Naive B cell (primary cell): ENCODE measurements at places on chromosomes 6 and 20.
A peak's percentile ranks its signal among the peaks of the same experiment; 100 is the strongest.

DNA sequence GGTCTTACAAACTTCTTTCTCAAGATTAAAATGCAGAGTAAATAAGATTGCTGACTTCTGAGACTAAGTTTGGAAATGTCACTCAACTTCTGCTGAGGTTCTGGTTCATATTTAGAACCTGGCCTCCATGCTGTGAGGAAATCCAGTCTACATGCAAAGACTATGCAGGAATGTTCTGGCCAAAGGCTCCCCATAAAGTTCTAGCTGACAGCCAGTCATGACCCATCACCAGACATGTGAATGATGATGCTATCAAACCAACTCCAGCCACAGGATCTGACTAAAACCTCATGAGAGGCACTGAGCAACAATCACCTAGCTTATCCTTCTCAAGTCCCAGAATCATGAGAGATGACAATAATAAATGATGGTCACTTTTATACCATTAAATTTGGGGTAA, 935.1 kb upstream of the MAP3K7 start:
- DNase-seq, result no peak

- DNase-seq, result no peak
These were observed 42.6 kb upstream of the B4GALT5 start for GRCh38 chr20:49756241-49756640.

DNA sequence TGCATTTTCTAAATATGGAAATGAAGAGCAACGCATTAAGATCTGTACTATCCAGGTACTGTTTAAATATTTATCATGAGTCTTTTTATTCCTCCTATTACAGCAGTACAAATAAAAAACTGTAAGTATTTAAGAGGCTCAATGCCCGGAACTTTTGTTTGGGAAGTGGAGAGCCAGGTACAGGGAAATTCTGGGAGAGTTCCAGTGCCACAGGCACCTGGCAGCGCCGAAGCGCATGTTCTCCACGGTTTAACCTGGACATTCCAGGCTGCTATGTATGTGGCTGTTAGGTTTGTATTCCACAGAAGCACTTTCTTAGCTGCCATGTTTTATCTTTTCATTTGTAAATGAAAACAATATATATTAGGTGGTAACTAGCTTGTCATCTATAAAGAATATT, 81.7 kb downstream of the PREP start:
- DNase-seq, result no peak

- DNase-seq, result no peak
These were observed 83.0 kb downstream of the SCAND1 start for GRCh38 chr20:35871259-35871771.

GRCh38 chr6:134132494-134133141, 80.2 kb upstream of the SLC2A12 start:
- DNase-seq, result no peak

GRCh38 chr20:1924910-1925861, 30.0 kb downstream of the SIRPA start:
- DNase-seq, result no peak

DNA sequence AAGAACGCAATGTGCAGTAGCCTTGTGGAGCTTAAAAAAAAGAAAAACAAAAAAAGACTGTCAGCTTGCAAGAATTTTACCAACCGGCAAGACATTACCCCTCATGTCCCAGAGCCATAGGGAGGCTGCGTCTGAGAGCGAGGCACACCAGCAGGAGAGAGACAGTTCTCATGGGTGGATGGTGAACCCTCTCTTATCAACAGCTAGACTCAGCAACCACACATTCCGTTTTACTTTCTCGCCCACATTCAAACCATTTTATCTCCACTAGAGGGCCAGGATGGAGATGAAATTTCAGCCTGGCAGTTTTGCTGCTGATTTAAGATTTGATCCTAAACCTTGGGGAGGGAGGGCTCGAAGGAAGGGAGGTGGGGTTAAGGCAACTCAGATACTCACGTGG, 247.0 kb downstream of the ATXN1 start:
- no peak for DNase-seq

DNA sequence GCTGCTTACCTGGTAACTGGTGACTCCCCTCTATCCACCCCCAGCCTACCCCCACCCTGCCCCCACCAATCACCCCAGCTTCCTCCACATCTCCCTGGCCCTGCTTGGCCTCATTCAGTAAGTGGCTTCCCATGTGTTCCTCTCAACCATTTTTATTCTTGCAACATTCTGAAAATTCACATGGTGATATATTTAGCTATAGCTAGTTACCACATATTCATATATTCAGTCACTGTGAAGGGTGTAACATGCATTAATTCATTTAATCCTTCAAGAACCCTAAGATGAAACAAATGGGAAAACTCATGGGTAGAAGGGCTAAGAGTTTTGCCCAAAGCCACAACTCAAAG, 95.4 kb upstream of the CEP85L start:
- no peak for DNase-seq

- peak; percentile 14 for DNase-seq
These were observed 807 bp downstream of the SNHG17 start for GRCh38 chr20:38434301-38434741.

- no peak for DNase-seq
These were observed 243.9 kb downstream of the HAO1 start for GRCh38 chr20:7696311-7696710.

- DNase-seq, result no peak
These were observed 31.6 kb downstream of the E2F3 start for GRCh38 chr6:20433321-20433720.

- DNase-seq, result no peak
These were observed 50.5 kb downstream of the KCNK5 start for GRCh38 chr6:39178804-39179203.
